ENCODE measurements at places on chromosomes 4 and X.

GRCh38 chr4:22477813-22478182 lies 38.1 kb downstream of the ADGRA3 start:
- DNase-seq: no peak

- no peak for DNase-seq
These were observed 47.1 kb downstream of the FAM13A start for GRCh38 chr4:89009761-89010369.

DNA sequence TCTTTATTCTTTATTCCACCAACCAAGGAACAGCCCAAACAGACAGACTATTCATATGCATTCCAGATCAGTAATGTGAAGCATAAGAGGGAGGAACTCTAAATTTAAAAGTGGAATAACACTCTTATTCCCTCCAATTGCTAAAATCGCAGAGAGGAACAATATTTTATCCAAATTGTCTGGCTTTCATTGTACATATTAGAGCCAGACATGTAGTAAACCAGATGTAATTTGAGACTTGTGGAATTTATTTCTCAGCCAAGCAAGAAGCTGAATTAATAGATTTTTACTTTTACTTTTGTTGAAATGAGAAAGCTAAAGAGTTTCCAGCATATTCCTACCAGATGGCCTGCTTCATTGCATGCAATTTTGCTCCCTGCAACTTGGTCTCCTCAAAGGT lies 674.6 kb upstream of the SLIT2 start:
- no peak for DNase-seq

DNA sequence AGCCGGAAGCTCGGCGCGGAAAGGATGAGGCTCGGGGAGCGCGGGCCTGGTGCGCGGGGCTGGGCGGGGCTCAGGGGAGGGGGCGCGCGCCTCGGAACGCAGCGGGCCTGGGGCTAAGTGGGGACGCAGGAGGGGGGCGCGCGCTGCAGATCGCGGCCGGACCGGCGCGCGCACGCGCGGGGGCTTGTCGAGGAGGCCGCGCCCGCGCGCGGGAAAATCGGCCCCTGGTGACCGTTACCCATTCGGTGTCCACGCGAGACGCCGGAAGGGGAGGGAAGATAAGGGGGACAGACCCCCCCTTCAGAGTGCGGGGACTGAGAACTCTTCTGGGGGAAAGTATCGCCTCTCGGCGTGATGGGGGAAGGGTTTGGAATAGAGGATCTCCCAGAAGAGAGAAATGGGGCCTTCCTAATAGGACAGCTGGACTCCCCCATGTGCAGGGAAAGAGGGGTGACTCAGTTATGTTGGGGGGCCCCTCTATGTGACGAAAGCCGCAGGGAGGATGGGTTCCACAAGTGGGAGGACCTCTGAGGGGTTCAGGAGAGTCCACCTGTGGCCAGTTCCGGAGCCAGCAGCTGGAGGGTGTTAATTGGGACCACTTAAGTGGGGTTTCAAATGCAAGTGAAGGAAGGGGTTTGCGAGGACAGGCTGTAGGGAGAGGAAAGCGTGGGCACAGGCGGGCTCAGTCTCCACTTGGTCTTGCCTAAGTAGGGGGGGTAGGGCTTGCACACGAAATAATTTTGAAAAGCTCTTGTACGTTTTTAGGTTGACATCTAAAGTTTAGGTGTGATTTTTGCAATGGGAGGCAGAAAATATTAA lies 584 bp downstream of the SUV39H1 start:
- DNase-seq: no peak
